Stimulated activated CD4-positive, alpha-beta T cell treated with anti-CD3 and anti-CD28 coated beads, Interleukin-15, amount 100 ng/mL, for 1 hour (primary cell): ENCODE measurements at places on chromosomes 2 and 18.

DNA sequence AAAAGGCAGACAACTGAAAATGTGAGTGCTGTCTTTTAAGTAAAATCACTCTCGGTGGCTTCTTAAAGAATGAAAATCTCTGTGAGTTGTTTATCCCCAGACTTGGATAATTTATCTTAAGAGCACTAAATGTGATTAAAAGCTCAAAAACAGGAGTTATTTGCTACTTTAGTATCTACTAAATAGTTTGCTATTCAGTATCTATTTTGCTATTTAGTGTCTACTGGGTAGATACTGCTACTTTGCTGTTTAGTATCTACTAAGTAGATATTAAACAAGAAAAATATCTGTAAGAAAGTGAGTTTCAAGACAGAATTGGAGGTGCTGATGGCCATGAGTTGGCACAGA, 1.4 kb upstream of the KCNG3 start:
- DNase-seq, result no peak

DNA sequence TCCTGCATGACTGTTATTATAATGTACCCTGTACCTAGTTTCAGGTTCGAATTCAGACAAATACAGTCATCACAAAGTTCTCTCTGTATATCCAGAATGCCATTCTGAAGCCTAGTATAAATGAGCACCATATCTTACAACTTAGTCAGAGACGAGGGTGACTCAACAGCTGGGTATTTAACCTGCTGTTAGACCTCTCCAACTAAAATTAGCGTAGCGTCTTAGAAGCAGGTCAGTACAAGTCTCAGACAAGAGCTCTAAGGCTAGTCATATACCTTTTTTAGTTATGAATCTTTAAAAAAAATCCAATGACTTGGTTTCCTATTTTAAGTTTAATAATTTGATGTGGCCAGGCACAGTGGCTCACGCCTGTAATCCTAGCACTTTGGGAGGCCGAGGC, 74.1 kb downstream of the CABYR start:
- DNase-seq, result no peak

DNA sequence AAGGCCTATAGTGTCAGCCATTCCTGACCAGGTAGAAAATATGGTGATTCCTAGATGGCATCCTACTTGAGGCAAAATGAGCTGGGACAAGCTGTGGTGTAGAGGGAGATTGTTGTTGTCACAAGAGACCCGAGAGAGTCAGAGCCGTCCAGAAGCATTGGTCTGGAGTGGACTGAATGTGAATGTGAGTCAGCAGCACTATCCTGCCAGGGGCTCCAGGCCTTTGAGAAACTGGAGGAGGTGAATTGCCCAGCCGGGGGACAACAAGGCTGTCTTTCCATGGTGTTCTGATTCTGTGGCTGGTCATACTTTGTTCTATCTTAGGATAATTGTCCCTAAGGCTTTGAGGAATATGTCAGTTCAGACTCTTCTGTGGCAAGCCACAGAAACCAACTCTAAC, 29.4 kb upstream of the EIF2AK3 start:
- DNase-seq, result no peak

GRCh38 chr2:8796315-8796848, 41.0 kb downstream of the KIDINS220 start:
- DNase-seq, result no peak

- DNase-seq, result peak; percentile 22
These were observed 106.9 kb downstream of the FBXO15 start for GRCh38 chr18:74040459-74041332.

- DNase-seq, result no peak
These were observed 498.7 kb downstream of the BCL11A start for GRCh38 chr2:60054571-60055340.

GRCh38 chr2:181077128-181077709, 96.8 kb downstream of the UBE2E3 start:
- DNase-seq, result no peak
